Fibroblast of lung (primary cell): ENCODE measurements at places on chromosomes 6 and 20.

- DNase-seq: no peak
Measured at GRCh38 chr6:107634324-107635056, 144.6 kb downstream of the SOBP start.

DNA sequence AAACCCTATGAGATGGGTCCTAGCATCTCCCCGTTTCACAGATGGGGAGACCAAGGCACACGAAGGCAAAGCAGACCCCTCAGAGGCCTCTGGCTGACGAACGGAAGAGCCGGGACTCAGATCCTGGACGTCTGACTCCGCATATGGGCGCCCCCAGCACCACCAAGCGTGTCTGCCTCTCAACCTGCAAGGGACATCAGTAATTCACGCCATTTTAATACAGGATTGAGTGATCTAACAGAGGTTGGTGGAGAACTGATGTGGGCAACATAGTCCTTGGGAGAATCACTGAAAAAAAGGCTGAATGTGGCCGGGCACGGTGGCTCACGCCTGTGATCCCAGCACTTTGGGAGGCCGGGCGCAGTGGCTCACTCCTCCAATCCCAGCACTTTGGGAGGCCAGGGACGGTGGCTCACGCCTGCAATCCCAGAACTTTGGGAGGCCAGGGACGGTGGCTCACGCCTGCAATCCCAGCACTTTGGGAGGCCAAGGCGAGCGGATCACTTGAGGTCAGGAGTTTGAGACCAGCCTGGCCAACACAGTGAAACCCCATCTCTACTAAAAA lies 206.6 kb downstream of the DLL1 start:
- DNase-seq: no peak

GRCh38 chr6:121748376-121748775 lies 312.9 kb downstream of the GJA1 start:
- peak; percentile 90 for DNase-seq

- DNase-seq: peak; percentile 71
Measured at GRCh38 chr6:155472886-155473285, 17.2 kb upstream of the NOX3 start.

- no peak for DNase-seq
Measured at GRCh38 chr6:54096811-54097210, 14.4 kb upstream of the MLIP start.
